ENCODE measurements at places on chromosomes 5 and 9.

- DNase-seq, result no peak
Measured at GRCh38 chr9:127950513-127951289, 13.0 kb upstream of the DPM2 start.

- no peak for DNase-seq
Measured at GRCh38 chr9:83359039-83359438, 179.2 kb downstream of the FRMD3 start.

- DNase-seq, result no peak
Measured at GRCh38 chr5:83034036-83034435, 43.2 kb downstream of the TMEM167A start.

DNA sequence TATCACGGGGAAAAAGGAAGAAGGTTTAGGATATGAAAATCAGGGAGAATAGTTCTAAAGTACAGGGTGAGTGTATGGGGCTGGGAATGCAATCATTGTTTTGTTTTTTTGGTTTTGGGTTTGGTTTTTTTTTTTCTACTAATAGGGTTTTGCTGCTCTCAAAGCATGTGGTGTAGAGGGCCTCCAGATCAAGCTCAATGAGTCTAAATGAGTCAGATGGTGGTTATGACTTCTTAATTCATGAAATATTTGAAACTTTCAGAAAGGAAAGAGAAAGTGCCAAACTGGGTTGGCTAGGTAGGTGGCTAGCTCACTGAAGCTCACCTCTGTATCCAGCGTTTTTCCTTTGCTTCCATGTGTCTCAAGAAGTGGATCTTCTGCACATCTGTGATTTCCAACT is 10.7 kb downstream of the OR1L8 start:
- DNase-seq, result no peak

Measured in HFF-Myc (cell line).